ENCODE measurements at places on chromosomes 1 and 21. TPM values are rescaled to one million over a fixed set of nuclear protein-coding genes. Genes with fewer than 3 reads are reported as not detected.

Gene COL9A2
- 14.1 TPM for total RNA-seq

Gene OR6K2
- total RNA-seq = not detected

Gene LRRC3
- 1.4 TPM for total RNA-seq

Gene UBE2U
- total RNA-seq = not detected

Gene VAMP4
- total RNA-seq = 37.9 TPM

Gene MAP3K7CL
- total RNA-seq = 2.9 TPM

Gene PLA2G2C
- not detected for total RNA-seq

Gene FAM151A
- total RNA-seq = not detected

Gene KCND3
- 9.5 TPM for total RNA-seq

Gene INAVA
- total RNA-seq = 3.5 TPM

Gene KMO
- 0.39 TPM for total RNA-seq

Gene HTR6
- 0.89 TPM for total RNA-seq

Gene NFASC
- 88.2 TPM for total RNA-seq

Gene CFHR1
- 0.89 TPM for total RNA-seq

Gene KRTAP12-2
- not detected for total RNA-seq
